ENCODE measurements at places on chromosomes 3 and 15.

- no peak for DNase-seq
Measured at GRCh38 chr3:152346740-152347139, 78.0 kb downstream of the MBNL1 start.

- DNase-seq, result no peak
Measured at GRCh38 chr3:17307482-17307881, 422.7 kb downstream of the PLCL2 start.

DNA sequence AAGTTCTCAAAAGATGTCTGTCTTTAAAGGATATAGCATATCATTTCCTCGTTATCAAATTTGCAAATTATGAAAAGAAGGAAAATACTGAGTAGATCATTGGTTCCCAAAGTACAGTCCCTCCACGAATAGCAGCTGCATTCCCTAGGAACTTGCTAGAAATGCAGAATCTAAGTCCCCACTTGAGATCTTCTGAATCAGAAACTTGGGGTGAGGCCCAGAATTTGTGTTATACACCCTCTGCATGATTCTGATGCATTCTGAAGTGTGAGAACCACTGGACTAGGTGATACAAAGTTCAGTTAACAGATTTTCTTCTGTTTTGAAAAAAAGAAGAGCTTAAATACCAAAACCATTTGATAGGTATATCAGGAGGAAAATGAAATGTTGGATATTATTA, 77.1 kb downstream of the SLC25A26 start:
- no peak for DNase-seq

DNA sequence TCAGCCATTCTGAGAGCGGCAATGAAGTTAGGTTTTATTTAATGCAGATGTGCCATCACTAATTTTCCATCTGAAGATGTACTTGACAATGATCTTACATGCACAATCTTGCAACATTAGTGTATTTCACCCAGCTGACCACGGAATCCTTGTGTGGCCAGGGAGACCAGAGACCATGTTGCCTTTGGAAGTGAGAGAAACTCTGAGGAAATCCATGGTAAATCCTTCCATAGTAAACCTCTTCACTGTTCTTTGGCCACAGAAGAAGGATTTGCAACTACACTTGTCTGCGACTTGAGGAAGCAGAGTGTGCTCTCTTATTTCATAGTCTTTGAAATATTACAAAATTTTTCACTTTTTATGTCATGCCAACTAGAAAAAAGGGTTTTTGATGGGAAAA, 128.4 kb upstream of the IGSF10 start:
- DNase-seq, result no peak

GRCh38 chr3:105791131-105791530, 77.7 kb downstream of the CBLB start:
- no peak for DNase-seq

DNA sequence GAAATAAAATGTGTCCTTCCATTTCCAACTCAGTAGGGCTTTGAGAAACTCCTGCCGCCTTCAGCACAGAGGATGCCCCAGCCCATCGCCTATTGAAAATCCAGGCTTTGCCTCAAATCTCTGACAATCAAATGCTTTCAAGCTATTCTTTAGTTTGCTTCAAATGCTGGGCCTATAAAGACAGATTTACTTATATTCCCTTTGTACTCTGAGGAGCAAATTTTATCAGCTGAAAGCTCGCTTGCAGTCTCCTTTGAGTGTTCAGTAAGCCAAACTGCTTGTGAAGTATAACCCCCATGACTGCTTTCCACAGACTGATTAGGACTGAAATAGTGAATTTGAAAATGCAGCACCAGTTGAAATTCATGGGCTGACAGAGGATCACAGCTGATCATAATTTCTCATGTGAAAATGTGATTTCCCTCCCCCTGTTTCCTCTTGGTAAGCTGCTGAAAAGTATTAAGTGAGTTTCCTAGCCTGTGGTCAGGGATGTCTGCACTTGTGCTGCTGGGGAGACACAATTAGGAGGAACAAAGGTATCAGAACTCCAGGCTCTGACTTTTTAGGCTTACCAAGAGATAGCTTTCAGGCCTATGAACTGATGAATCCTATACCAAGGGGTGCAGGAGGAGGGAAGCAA, 563.4 kb upstream of the TGFBR2 start:
- DNase-seq, result no peak

DNA sequence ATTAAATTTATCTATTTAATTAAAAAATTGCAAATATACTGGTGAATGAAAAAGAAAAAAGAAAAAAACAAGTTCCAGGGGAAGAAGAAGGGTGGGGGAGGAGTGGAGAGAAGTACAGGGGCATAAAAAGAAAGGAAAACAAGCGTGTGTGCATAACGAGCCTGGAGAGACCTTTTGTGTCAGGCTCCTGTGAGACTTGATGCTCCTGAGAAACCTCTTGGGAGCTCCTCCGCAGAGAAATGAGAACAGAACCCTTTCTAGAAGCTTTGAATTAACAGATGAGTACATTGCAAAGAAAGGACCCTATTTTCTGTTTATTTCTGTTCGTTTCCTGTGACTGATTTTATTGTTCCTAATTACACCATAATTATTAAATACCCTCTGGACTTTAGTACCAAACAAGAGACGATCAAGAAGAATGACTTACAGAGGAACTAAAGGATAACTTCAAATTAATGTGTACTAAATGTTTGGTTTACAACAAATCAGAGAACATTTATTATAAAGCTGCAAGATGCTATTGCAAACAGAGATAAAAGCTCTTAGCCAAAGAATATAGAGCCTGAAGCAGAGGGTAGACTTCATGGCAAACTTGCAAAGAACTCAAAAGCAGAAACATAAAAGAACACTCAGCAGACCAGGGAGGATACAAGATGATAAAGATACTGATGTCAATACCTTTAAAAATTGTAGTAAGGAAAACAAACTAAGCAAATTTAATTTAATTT, 74.7 kb downstream of the DPPA2 start:
- no peak for DNase-seq

- DNase-seq, result no peak
Measured at GRCh38 chr3:14518893-14519292, 21.2 kb downstream of the GRIP2 start.

- DNase-seq, result peak; percentile 68
Measured at GRCh38 chr3:185825639-185826481, 1.0 kb upstream of the IGF2BP2 start.

- no peak for DNase-seq
Measured at GRCh38 chr3:52248165-52248541, 2.6 kb downstream of the PPM1M start.

DNA sequence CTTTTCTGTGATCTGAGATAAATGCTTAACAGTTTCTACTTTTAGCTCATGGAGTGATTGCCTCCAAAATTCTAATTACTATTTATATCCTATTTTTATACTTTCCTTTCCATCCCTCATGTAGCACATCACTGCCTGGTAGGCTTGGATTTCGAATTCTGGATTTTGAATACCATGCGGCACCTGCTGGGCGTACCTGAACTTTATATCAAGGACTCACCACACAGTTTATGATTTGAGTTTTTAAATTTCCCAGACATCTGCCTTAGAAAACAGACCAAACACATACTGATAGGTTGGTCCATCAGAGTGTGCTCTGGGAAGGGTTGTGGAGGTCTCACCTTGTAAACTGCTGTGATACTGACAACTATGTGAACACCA, 6.4 kb downstream of the TRAK1 start:
- no peak for DNase-seq

DNA sequence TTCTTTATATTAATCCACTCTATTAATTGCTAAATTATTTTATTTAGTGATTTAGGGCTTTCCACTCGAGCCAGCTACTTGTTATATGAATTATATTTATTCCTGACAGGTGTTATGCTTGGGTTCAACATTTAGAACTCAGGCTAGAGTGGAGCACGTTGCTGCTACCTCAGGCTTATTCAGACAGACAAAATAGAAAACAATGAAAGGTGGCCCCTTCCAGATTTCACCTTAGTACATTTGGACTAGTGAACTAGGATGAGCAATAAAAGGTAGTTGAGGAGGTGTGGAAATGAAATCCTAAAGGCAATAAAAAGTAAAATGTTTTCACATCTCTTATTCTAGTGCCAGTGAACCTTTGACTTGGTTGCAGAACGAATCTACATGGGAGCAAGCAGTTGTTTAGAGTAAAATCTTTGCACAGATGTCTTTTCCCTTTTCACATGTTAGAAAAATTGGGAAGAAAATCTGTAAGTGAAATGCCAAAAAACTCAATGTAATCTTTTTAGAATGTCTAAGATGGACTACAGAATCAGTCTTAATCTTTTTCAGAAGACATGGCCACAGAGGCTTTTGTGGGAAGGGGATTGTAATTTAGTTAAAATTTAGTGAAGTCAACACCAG, 63.8 kb downstream of the AKAP13 start:
- DNase-seq, result no peak

- DNase-seq, result no peak
Measured at GRCh38 chr15:58572521-58572920, 140.7 kb downstream of the LIPC start.

- no peak for DNase-seq
Measured at GRCh38 chr3:122067588-122068240, 12.6 kb downstream of the CD86 start.

GRCh38 chr15:85751291-85752123, 43.2 kb downstream of the KLHL25 start:
- no peak for DNase-seq

DNA sequence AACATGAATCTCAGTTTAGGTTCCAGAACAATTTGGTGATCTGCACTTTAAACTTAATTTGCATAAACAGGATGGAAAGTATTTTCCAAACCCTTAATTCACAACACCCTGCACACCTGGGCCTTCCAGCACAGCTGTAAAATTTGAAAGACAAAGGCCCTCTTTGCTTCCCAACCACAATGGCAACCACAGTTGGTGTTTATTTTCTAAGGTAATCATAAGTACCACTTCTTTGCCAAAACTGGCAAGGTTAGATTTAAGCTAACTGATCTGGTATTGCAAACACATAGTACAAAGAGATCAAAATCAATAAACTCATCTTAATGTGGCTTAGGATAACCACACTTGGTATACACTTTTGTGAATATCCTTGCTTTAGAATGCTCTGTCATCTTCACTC, 4.1 kb downstream of the LRIG1 start:
- no peak for DNase-seq

- DNase-seq, result no peak
Measured at GRCh38 chr3:25304916-25305315, 123.1 kb upstream of the RARB start.

DNA sequence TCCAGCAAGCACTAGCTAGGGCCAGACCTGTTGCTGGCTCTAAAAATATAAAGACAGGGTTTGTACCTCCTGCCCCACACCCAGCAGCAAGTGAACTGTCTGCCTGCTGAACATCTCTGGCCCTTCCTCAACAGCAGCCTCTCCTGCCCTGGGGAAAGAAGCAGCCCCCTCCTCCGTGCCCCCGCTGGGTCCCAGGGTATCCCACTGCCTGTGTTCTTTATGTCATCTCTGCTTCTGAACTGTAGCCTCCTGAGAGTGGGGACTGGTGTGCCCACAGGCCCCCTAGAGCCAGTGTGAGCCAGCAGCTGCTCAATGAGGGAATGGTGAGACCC, 54.5 kb downstream of the ACAD9 start:
- no peak for DNase-seq

DNA sequence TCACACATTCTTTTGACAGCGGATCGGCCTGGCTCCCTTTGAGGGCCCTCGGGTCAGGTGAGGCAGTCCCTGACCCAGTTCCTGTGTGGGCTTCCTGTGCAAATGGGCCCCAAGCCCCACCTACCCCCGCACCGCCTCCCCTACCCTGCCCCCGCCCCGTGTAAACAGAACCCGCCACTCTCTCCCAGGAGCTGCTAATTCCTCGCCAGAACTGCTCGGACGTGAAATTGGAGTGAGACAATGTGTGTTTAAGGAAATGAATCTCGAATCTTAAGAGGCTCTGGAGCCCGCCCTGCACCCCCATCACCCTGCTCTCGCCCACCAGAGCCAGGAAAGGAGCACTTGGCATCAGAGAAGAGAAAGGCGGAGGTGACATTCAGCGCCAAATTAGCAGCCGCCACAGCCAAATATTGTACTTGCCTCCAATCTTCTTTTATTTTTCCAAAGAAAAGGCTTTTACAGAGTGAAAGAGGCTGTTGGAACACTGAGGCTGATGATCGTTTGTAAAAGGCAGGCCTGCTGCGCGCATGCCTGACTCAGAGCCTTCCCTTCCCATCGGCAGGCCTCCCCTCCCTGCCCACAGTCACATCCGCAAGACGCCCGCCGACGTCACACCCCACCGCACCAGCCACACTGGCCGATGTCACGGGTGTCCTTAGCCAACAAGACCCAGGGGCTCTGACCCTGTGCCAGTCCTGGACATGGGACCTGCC, 53.1 kb downstream of the CACNA2D2 start:
- DNase-seq, result peak; percentile 65

DNA sequence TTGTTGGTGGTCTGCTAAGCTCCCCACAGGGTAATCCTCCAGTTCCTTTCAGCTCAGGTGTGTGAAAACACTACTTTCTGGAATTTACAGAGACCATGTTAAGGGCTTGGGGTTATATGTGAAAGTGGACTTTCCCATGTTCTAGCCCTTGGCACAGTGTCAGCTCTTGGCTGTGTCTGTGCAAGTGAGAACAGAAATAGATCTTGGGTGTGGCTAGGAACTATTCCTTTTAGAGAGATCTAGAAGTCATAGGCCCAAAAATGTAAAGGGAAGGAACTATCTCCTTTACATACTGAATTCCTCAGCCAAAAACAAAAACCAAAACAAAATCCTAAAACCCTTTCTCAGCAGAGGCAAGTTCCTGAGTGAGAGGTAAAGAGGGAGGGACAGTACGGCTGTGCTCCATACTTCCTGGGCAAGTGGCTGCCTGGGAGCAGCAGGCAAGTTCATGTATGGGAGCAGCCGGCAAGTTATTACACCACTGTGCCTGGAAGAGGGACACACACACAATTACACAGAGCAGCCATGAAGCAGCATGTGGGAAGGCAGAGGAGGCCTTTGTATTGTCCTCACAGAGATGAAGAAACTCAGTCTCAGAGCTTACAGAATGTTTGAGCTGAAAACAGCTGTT, 19.9 kb upstream of the C3orf62 start:
- no peak for DNase-seq

DNA sequence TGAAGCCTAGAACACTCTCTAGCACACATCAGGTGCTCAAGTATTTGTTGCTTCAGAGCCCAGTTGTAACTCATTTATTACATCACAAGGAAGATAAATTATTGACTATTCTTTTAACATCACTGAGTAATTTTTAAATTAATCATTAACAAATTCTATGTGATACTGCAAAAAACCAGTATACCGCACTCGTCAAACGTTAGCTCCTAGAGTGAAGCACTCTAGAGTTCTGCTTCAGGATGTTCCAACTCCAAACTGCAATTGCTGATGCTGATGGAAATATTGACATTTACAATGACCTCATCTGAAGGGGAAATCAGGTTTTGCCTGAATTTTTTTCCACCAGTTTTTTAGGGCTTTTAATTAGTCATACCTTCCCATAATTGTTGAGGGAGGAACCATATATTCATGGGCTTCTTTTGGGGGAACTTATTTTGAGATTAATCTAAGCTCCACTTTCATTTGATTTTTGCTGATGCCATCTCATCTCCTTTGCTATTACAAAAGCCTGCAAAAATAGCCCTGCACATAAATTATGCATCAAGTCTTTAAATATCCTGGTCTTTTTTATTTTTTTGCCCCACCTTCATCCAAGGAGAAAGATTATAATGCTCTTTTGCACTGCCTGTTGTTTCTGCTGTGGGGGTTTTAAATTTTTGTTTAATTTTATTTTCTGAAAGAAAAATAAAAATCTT, 123.0 kb upstream of the STAC start:
- no peak for DNase-seq

DNA sequence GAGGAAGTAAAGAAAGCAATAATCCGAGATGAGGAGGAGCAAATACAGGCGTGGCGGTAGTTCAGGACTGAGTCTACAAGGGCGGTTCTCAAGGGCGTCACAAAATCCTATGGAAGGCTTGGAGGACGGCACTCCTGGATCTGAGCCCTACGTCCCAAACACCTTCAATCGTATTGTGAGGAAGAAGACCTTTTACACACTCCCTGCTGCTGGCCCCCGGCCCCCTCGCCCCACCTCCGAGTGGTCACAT, 747 bp downstream of the PLD1 start:
- DNase-seq, result no peak

All from nephron progenitor cell (in vitro differentiated cells).